ENCODE measurements at places on chromosomes 7 and 10.

DNA sequence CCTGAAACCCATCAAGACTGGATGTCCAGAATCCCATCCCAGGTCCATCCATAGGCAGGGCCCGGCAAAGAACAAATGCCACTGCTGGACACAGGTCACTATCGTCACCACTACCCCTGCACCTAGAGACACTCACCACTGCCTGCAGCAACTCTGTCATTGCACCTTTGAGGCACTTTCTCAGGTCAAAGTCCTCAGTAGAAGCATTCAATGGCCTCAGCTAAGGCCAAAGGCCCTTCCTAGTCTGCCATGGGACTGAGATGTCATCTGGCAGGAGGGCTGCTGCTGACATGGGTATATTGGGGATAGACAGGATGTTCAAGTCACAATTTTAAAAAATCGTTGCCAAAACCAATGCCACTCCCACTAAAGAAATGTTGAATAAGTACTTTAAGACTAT lies 58.7 kb downstream of the GPAM start:
- no peak for DNase-seq

GRCh38 chr7:85070967-85071628 lies 115.8 kb downstream of the SEMA3D start:
- no peak for DNase-seq

GRCh38 chr10:132645247-132645530 lies 107.6 kb downstream of the INPP5A start:
- DNase-seq: no peak

DNA sequence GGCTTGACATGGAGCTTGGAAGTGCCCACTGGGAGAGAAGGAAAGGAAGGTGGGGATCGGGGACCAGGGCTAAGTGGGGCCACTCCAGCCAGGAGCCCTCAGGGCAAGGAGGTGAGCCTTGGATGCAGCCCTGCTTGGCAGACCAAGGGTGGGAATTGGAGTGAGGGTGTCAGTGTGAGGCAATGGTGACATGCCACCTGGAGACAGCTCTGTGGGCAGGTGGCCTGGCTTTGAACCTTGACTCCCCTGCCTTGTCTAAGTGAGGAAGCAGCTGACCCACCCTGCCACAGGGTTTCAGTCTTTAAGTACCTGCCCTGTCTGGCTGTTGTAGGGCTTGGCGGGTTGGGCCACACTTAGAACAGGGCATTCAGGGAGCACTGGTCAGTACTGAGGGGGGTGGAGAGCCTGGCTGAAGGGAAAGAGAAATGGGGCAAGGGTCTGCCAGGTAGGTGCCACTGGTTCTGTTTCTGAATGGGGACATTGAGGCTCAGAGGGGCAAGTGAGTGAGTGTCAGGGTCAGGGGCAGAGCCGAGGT lies 4.8 kb downstream of the RAMP3 start:
- no peak for DNase-seq

GRCh38 chr7:100102950-100103840 lies 1.8 kb downstream of the AP4M1 start:
- peak; percentile 90 for DNase-seq
